Frontal cortex (tissue), 4 donors: ENCODE measurements at places on chromosomes 11 and 22.

- DNase-seq: no peak
Measured at GRCh38 chr11:29184939-29185890, 831.6 kb downstream of the KCNA4 start.

GRCh38 chr11:126363706-126364248, 8.3 kb downstream of the ST3GAL4 start:
- no peak for DNase-seq

- DNase-seq: no peak
Measured at GRCh38 chr11:43904742-43905535, 24.3 kb downstream of the ALKBH3 start.

GRCh38 chr11:45262900-45263299, 23.2 kb downstream of the SYT13 start:
- no peak for DNase-seq

DNA sequence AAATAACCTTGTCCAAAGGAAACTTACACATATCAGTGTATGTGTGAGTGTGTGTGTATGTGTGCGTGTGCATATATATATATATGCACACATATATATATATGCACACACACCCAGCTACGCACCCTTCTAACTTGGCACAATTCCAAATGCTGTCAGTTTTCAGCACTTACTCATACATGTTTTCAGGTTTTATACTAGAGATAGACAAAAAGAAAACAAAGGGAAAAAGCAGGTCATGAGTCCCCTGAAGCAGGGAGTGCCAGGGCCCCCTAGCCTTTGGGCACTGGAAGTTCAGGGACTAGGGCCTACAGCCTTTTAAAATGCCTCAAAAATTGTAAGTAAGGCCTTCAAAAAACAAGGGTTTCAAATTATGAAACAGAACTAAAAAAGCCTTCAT, 265.4 kb downstream of the CADM1 start:
- no peak for DNase-seq

- DNase-seq: no peak
Measured at GRCh38 chr11:15617126-15617525, 502.4 kb downstream of the INSC start.

GRCh38 chr22:24355574-24355973, 71.8 kb upstream of the ADORA2A start:
- DNase-seq: no peak

DNA sequence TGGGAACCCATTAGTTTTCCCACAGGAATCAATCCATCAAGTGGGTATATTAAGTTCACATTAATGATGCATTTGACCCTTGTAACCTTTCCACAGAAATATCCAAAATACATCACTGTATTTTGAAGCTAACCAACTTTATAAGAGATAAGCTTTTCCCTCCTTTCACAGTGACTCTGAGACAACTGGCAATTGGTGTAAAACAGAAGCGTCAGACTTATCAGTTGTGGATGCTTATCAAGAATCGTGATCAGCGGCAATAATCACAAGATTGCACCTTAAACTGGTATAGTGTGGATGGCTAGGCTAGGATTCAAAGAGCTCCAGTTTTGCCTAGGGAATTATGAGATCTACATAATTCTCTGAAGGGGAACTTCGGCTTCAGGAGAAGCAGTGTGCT, 73.1 kb downstream of the USP35 start:
- DNase-seq: no peak

DNA sequence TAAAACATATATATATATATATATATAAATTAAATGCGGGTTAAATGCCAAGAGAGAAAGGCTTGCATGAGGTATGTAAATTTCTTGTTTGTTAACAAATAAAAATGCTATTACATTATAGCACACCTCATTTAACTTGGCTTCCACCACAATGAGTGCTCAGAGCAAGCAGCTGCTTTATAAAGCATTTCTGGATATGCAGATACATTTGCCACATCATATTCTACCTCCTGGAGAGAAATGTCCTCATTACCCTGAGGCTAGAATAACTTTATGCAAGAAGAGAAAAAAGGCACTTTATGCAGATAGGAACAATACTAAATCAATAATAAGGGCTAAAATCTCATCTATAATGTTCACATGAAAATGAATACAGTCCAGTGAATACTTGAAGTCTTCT, 181.7 kb upstream of the CCDC90B start:
- DNase-seq: no peak

DNA sequence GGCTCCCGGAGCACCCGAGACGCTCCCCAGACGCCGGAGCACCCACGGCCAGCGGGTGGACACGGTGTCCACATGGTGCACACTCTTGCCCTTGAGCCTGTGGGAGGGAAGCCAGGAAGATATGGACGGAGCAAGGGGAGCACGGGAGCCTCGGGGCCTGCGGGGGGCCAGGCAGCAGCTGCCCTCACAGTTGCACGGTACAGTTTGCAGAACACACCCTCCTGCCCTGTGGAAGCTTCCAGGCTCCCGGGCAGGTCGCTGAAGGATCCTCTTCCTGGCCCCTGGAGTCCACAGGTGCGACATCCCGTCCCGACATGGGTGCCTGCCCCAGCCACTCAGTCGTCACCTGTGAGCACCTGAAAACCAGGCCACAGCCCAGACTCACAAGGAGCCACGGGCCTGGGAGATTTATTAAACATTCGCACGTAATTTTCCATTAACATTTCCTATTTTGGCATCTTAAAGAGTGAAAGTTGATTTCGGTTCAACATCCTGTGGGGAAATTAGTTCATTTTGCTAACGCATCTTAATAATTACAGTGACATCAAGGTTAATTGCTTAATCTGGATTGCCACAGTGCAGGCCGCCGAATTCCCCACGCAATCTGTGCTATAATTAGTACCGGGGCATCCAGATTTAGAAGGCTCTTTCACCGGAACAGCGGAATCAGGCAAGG, 253.3 kb downstream of the BRD1 start:
- no peak for DNase-seq

DNA sequence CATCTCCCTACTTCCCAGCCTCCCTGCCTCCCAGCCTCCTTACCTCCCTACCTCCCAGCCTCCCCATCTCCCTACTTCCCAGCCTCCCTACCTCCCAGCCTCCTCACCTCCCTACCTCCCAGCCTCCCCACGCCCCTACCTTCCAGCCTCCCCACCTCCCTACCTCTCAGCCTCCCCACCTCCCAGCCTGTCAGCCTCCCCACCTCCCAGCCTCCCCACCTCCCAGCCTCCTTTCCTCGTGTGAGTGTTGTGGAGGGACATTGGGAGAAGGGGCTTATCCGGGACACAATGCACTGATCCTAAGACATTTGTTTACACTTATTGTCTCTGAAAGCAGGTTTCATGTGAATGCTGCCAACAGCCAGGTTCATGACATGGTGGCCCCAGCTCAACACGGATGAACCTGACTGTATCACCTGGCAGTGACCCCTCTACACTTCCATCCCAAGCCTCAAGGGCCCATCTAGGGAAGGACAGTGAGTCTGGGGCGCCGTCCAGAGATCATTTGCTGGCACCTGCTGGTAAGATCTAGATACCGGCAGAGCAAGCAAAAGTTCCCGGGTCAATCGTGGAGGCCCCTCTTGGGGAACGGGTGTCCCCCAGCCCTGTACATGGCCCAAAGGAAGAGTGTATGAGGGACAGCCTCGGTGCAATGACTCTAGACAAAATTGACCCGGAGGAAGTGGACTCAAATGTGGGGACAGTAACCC, 34.5 kb upstream of the TH start:
- no peak for DNase-seq

DNA sequence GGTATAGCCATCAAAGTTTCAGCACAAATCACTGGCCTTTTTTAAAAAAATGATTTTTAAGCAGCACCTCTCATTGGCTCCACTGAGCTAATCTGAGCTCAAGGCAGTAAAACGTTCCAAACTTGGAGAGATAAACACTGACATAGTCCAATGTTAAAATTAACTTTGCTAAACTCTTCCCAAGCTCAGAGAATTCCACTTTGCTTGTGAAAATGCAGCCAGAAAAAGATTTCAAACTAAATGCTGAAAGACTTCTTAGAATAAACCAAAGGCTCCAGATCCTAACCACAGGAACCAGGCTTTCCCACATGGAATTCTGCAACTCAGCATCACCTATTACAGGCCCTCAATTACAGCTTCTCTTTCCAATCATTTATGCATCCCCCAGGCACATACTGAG, 84.7 kb upstream of the GDPD4 start:
- DNase-seq: no peak

GRCh38 chr11:74650498-74650897, 58.1 kb downstream of the POLD3 start:
- no peak for DNase-seq

GRCh38 chr11:128616161-128616560, 28.8 kb upstream of the ETS1 start:
- no peak for DNase-seq

GRCh38 chr11:13216019-13216710, 61.4 kb upstream of the BMAL1 start:
- DNase-seq: no peak

GRCh38 chr22:39090426-39091064, 6.5 kb upstream of the APOBEC3H start:
- no peak for DNase-seq

- no peak for DNase-seq
Measured at GRCh38 chr11:16252373-16252772, 104.0 kb downstream of the SOX6 start.

GRCh38 chr11:47391077-47391583, 12.8 kb upstream of the SPI1 start:
- no peak for DNase-seq

- DNase-seq: no peak
Measured at GRCh38 chr22:19378344-19378674, 53.2 kb downstream of the HIRA start.

- DNase-seq: peak; percentile 52
Measured at GRCh38 chr11:120547811-120548681, 36.5 kb downstream of the GRIK4 start.
